CD4-positive, alpha-beta T cell (primary cell): ENCODE measurements at places on chromosomes 6 and 20. TPM values are rescaled to one million over a fixed set of nuclear protein-coding genes. Genes with fewer than 3 reads are reported as not detected.

DNA sequence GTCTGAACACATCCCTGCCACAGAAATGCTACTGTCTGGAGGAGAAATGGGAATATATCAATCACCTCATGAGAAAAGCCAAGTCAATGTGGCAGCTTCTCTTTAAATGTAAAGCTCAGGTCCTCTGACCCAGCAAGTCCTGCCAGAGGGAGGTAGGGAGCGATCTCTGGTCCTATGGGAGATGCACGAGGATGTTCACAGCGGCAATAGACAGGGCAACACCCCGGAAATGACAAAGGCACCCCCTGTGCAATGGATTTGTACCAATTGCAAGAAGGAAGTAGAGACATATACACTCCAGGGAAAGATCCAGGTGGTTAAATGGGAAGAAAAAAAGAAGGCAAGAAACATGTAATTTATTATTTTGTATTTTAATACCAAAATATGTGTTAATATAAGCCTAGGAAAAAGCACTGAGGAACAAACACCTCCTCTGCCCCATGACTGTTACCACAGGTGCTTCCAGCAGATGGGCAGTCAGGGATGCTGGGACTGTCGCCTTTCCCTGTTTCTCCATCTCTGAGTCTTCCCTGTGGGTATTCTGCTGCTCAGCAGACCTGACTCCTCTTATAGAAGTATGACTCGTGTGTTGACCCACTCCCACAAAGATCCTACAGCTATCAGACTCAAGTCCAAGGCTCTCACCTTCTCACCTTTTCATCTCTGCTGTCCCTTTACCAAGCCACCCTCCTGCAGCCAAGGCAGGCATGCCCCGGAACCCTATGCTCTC is 20.8 kb downstream of the ATP9A start:
- DNase-seq, result no peak
- no peaks in the 10 kb centered on the region for H3K27me3 ChIP-seq
- no peaks in the 10 kb centered on the region for H3K4me1 ChIP-seq
- no peak overlapping the region for H3K4me3 ChIP-seq
- no peaks in the 10 kb centered on the region for H3K36me3 ChIP-seq

- no peak overlapping the region for H3K4me3 ChIP-seq
- no peak overlapping the region for H3K27ac ChIP-seq
- H3K27me3 ChIP-seq, result no peaks in the 10 kb centered on the region
- H3K36me3 ChIP-seq, result no peaks in the 10 kb centered on the region
These were observed 622.8 kb upstream of the NRSN1 start for GRCh38 chr6:23503173-23503572.

DNA sequence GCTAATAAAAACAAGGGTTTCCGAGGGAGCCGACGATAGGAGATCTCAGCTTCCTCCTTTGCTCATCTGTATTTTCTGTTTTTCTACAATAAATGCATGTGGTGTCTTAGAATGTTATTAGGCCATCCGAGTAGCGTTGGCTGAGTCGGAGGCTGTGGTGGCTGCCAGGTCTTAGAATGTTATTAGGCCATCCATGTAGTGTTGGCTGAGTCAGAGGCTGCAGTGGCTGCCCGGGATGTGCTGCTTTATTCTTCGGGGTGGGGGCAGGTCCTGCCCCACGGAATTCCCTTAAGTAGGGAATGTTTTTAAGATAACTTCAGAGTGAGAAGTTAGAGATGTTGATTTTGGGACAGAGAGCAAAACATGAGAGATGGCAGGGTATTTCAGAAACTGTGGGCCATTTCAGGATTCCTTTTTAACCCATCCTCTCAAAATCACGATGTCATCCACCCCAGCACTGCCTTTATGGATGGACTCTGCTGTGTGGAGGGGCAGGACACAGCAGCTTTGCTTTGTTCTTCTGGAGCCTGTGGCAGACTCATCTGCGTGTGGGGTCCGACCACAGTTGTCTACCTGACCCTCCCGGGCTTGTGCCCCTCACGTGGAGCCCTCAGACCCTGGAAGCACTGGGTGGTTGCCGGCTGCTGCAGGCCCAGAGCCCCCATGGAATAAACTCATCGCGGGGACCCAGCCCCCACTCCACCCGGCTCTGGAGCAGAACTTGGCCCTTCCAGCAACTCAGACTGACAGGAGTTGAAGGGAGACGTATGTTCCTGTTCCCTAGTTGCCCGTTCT is 20.4 kb downstream of the OSBPL2 start:
- H3K36me3 ChIP-seq, result peaks cover 67% of the 10 kb centered on the region
- no peak for DNase-seq
- H3K27me3 ChIP-seq, result no peaks in the 10 kb centered on the region
- no peak overlapping the region for H3K4me3 ChIP-seq

CGA gene
- total RNA-seq, result not detected

- no peak for DNase-seq
- H3K27me3 ChIP-seq, result no peaks in the 10 kb centered on the region
- no peak overlapping the region for H3K4me3 ChIP-seq
- no peaks in the 10 kb centered on the region for H3K4me1 ChIP-seq
These were observed 14.5 kb upstream of the GUCA1A start for GRCh38 chr6:42158631-42159030.

- H3K4me3 ChIP-seq, result no peak overlapping the region
- H3K27me3 ChIP-seq, result no peaks in the 10 kb centered on the region
- H3K36me3 ChIP-seq, result no peaks in the 10 kb centered on the region
- no peak for DNase-seq
- peaks cover 51% of the 10 kb centered on the region for H3K4me1 ChIP-seq
These were observed 23.0 kb upstream of the IER3 start for GRCh38 chr6:30767158-30767943.

- H3K36me3 ChIP-seq, result no peaks in the 10 kb centered on the region
- H3K27me3 ChIP-seq, result no peaks in the 10 kb centered on the region
- DNase-seq, result peak; percentile 28
- H3K27ac ChIP-seq, result peak overlapping the region; percentile 54
- H3K4me1 ChIP-seq, result peaks cover 21% of the 10 kb centered on the region
- peak overlapping the region; percentile 37 for H3K4me3 ChIP-seq
These were observed 40.0 kb downstream of the SF3B5 start for GRCh38 chr6:144055121-144055931.

DNA sequence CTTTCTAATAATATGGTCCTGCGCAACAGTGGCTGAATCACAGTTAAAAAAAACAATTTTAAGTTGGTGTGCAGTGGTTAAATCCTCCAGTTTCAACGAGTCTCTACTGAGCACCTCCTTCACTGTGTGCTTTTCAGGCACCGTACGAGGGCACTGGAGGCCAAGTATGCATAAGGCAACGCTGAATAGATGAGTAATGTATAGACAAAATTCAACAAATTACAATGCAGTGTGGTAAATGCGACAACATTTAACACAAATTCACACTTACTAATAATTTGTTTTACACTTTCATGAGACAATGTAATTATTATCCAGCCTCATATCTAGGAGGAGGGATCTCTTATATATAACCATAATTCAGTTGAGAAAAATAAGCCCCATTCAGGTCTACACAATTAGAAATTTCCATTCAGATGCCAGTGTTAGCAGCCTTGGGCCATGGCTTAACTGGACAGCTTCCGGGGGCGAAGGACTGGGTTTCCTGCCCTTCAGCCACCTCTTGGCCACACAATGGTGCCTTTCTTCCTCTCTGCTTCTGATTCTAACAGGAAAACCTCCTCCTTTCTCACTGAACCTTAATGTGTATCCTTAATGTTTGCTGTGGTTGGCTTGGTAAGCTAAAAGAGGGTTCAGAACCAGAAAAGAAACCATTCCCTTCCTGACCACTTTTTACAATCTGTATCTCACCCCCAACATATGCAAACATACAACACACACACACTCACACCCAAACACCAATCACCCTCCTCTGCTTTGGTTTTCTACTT is 51.9 kb downstream of the B4GALT5 start:
- peaks cover 2% of the 10 kb centered on the region for H3K4me1 ChIP-seq
- no peaks in the 10 kb centered on the region for H3K36me3 ChIP-seq
- no peak overlapping the region for H3K27ac ChIP-seq
- no peak for DNase-seq
- no peaks in the 10 kb centered on the region for H3K27me3 ChIP-seq
